Fibroblast of the aortic adventitia (primary cell): ENCODE measurements at places on chromosomes 13 and 19. TPM values are rescaled to one million over a fixed set of nuclear protein-coding genes. Genes with fewer than 3 reads are reported as not detected.
A peak's percentile ranks its signal among the peaks of the same experiment; 100 is the strongest.

DNA sequence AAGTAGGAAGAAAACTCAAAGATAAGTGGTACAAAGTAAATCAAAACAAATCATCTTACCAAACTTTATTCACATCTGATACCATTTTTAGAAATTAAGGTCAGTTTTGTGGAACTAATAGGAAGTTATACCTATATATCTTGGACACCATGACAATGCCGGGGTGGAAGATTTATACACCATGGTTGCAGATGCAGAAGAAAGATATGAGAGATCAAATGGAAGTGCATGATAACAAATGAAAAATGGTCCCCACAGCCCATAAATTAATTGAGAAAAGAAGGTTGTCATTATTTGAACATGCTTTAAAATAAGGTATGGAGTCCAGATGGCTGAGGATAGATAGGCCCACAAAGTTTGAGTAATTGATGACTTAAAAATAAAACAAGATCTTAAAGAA lies 276.8 kb downstream of the TSHZ3 start:
- no peak for DNase-seq

DNA sequence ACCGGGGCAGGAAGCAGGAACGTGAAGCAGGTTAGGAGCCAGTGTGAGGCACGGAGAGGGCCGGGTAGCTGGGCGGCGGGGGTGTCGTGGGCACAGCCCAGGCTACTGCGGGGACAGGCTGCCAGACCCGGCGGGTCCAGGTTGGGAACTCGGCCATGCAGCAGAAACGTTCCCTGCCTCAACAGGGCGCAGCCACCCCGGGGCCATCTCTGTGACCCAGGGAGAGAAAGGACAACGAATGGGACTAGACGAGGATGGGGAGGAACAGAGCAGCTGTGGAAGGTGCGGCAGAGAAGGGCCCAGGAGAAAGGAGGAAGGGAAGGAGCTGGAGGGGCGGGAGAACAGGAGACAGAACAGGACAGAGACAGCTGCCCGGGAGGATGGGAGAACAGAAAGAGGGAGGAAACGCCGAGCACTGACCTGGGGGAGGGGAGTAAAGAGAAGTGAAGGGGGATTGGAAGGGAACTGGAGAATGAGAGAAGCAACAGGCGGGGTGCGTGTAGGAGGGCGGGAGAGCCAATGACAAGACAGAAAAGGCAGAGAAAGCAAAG lies 12.9 kb upstream of the GARIN5A start:
- no peak for DNase-seq

DNA sequence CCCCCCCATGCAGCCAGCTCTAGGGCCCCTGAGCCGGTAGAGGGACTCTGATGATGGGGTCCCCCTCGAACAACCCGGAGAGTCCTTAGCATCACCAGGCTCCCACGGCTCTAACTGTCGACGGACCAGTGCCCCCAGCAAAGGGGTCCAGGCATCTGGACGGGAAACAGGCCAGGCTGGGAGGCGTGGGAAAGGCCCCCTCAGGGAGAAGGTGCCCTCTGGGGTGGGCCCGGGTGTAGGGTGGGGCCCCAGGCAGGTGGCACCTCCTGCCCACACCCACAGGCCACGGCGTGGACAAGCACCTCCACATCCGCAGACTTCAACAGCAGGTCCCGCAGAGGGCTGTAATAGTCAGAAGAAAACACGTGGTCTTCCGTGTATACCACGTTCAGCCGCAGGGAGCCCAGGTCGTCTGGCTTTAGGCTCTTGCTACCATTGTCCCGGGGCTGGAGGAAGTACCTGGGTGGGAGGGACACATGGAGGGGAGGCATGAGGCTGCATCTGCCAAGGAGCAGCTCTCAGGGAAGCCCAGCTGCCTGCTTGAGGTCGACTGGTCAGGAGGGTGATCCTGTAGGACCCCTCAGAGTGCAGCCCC lies 44.7 kb upstream of the C13orf46 start:
- no peak for DNase-seq

DNA sequence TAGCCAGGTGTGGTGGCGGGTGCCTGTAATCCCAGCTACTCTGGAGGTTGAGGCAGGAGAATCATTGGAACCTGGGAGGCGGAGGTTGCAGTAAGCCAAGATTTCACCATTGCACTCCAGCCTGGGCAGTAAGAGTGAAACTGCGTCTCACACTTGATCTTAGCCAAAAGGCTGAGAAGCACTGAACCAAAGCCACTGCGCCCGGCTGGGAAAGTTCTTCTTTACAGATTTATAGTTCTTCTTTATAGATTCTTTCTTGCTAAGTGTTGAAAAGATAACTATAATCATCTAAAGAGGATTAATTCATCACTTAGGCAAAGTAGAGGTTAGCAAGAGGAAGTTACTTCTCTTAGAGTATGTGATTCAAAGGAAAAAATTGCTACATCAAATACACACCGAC lies 11.1 kb downstream of the ZNF417 start:
- no peak for DNase-seq

- DNase-seq: peak; percentile 50
Observed at GRCh38 chr13:35649162-35649561, 172.7 kb upstream of the MAB21L1 start.

UBE2L5 gene
- under 0.01 TPM in 1 of 2 replicates, not detected in the other for total RNA-seq

MEDAG gene
- 122 and 325 TPM in 2 replicates for total RNA-seq
